ENCODE measurements at places on chromosomes 4 and X.
A peak's percentile ranks its signal among the peaks of the same experiment; 100 is the strongest.

DNA sequence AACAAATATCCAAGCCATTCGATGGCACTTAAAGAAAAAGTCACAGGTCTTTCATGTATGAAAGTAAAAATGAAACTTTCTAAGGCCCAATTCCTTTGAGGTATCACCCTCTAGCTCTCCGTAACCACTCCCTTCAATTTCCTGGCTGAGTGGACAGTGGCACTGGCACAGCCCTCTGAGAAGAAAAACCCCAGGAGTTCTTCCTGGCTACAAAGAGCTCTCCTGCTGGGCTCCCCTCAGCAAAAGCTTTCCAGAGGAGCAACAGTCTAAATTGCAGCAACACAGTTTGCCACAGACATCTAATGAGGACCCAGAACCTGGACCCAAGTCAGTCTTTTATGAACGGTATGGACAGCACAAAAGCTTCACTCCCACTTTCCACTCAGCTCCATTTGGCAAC lies 71.8 kb downstream of the FUNDC1 start:
- DNase-seq = no peak

DNA sequence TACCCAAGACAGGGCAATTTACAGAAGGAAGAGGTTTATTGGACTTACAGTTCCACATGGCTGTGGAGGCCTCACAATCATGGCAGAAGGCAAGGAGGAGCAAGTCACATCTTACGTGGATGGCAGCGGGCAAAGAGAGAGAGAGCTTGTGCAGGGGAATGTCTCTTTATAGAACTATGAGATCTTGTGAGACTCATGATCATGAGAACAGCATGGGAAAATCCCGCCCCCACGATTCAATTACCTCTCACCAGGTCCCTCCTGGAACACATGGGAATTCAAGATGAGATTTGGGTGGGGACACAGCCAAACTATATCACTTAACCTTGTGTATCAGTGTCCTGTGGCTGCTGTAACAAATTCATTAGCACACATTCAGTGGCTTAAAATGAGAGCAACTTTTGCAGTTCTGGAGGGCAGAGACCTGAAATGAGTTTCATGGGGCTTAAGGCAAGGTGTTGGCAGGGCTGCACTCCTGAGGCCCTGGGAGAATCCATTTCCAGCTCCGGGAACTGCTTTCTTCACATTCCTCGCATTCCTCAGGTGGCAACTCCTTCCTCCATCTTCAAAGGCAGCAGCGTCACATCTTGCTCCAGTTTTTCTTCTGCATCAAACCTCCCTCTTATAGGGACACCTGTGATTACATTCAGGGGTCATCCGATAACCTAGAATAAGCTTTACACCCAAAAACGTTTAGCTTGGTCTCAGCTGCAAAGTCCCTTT lies 22.3 kb upstream of the NSG1 start:
- DNase-seq = peak; percentile 73

DNA sequence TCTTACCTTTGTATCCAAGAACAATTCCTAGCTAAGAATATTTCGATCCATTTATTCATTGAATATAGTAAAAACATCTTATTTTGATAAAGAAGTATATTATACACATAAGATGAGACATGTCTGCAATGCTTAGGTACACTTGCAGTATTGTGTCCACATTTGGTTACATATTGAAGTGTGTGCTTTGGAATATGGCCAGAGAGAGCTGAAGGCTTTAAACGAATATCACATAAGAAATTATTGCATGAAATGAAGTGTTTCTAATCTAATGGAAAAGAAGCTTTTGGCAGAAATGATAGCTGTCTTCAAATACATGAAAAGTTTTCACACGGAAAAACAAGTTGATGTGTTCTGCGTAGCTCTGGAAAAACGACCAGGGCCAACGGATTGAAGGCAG lies 516.1 kb upstream of the ZFP42 start:
- DNase-seq = no peak

- peak; percentile 90 for DNase-seq
Observed at GRCh38 chr4:151957153-151957552, 196.3 kb upstream of the GATB start.

DNA sequence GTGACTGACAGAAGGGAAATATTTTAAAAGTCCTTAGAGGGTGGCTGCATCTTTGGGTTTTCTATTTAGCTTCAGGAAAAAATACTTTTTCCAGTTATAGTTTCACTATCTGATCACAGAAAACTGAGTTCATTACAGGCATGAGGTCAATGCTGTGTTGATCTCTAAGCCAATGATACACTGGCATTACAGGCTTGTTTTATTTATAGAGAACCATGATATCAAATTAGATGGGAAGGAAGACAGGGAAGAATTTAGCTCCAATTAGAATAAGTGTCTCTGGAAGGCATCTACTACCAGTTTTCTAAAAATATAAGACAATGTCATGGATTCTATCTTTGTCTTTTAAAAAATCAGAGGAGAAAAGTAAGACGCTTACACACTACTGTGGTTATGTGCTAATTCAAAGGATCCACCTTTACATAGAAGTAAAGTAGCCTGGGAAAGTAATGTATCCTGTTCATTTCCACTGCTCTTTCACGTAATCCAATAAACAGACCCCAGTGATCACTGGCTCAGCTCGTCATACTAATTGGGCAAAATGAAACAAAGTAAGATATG lies 344.5 kb upstream of the PPARGC1A start:
- no peak for DNase-seq

GRCh38 chr4:96558466-96558865 lies 718.6 kb downstream of the PDHA2 start:
- no peak for DNase-seq

DNA sequence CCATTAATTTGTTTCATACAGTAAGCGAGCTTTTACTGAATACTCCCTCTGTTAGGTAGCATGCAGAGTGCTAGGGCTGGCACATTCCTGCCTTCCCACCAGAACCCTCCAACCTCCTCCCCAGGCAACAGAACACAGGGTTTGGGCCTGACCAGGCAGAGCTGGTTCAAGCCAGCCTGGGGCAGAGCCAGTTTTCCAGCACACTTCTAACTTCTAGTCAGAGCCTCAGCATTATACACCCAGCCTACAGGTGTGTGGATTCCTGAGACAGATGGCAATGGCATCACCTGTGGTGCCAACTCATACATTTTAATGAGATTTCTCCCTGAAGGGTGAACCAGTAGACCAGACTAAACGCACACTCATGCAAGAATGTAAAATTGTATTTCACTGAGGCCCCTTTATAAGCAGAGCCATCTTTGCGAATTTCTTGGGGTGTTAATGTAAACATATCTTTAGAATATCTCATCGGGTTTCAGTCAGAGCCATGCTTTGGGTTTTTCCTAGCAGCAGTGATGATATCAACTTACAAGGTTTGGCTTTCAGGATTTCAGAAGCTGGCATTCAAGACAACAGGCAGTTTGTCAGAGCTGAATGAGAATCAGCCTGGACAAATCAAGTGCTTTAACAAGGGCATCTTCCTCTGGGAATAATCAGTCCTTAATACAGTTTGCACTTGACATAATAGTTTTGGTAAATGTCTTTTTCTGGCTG lies 92.0 kb downstream of the GATB start:
- no peak for DNase-seq

DNA sequence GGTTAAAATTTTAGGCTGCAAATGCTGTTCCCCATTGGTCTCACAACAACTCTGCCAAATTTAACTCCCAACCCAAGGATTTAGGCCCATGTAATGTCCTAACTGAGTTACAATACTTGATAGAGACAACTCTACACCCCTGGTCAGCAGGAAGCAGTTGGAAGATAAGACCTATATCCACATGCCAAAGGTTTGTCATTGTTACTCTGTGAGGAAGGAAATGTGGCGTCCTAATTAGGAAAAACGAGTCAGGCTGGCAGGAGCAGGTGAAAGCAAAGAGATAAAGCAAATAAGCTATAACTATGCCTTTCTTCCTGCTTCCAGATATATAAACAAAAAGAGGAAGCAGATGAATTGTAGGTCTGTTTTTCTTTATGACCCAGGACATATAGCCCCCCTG lies 69.1 kb downstream of the SPIN4 start:
- no peak for DNase-seq

- DNase-seq = no peak
Observed at GRCh38 chrX:29082558-29082957, 495.3 kb downstream of the IL1RAPL1 start.

DNA sequence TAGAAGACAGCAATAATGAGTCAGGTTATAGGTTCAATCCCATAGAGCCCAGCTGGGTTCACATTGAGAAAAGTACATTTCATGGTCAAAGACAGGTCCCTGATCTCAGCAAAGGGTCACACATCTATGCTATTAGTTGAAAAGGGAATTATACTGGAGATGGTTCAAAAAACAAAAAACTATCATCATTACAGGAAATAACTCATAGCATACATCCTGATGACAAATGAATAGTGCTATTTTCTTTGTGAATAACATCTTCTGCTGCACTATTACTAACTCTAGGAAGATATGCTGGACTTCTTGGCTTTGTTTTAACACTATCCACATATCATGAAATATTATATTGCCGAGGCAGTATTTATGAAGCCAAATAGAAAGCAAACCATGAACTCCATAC lies 202.5 kb upstream of the MAB21L2 start:
- no peak for DNase-seq

GRCh38 chr4:147480891-147481576 lies at the start of gene EDNRA:
TSS of gene EDNRA (plus strand) at chr4:147481097. CDS start at chr4:147485682, 4,585 bp downstream.
- DNase-seq = peak; percentile 84

DNA sequence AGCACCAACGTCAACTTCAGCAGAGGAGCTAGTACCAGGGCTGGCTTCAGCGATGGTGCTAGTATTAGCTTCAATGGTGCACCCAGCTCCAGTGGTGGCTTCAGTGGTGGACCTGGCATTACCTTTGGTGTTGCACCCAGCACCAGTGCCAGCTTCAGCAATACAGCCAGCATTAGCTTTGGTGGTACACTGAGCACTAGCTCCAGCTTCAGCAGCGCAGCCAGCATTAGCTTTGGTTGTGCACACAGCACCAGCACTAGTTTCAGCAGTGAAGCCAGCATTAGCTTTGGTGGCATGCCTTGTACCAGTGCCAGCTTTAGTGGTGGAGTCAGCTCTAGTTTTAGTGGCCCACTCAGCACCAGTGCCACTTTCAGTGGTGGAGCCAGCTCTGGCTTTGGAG lies 8.3 kb downstream of the TRO start:
- no peak for DNase-seq

DNA sequence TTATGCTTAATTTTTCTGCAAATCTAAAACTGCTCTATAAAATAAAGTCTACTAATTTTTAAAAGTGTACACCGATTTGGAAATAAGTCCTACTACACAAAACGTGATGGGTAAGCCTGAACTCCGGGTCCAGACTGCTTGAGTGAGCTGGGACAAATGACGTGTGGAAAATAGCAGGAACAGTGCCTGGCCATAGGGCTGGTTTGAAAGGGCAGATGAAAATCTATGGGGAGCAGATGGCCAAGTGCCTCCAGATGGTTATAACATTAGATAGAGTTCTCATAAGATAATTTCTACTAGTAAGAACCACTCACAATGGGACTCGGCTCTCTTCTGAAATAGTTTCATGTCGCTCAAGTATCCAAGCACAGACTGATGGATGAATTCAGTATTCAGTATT lies 52.5 kb downstream of the F11 start:
- no peak for DNase-seq

- no peak for DNase-seq
Observed at GRCh38 chr4:76197031-76197743, 16.4 kb downstream of the SCARB2 start.

DNA sequence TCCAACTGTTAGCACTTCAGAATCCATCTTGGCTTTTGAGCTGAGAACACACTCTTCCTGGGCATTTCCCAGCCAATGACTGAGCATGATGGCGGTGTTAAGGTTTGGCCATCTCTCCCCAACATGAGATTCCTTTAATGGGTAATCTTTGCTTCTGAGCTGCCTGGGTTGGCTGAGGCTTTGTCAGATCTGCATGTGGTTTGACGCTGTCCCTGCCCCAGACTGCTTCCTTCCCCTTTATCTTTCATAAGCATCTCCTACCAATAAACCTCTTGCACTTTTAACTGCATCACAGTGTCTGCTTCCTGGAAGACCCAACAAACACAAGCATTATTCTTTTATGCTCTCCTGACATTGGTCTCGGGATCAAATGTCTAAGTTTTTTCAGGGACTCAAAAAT lies 31.5 kb upstream of the DIPK2B start:
- no peak for DNase-seq

GRCh38 chrX:110060846-110061537 lies 58.1 kb downstream of the TMEM164 start:
- DNase-seq = no peak

DNA sequence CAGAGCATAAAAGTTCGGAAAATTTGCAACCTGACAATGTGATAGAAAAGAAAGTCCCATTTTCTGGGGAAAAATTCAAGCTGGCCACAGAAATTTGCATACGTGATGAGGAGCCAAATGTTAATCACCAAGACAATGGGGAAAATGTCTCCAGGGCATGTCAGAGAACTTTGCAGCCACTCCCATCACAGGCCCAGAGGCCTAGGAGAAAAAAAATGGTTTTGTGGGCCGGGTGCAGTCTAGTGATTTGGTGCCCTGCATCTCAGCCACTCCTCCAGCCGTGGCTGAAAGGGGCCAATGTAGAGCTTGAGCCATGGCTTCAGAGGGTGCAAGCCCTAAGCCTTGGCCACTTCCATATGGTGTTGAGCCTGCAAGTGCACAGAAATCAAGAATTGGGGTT lies 71.2 kb downstream of the CHRNA9 start:
- DNase-seq = no peak

- DNase-seq = peak; percentile 30
Observed at GRCh38 chr4:2083116-2083825, 24.1 kb downstream of the NAT8L start.

GRCh38 chr4:11214281-11214680 lies 214.4 kb downstream of the HS3ST1 start:
- no peak for DNase-seq

DNA sequence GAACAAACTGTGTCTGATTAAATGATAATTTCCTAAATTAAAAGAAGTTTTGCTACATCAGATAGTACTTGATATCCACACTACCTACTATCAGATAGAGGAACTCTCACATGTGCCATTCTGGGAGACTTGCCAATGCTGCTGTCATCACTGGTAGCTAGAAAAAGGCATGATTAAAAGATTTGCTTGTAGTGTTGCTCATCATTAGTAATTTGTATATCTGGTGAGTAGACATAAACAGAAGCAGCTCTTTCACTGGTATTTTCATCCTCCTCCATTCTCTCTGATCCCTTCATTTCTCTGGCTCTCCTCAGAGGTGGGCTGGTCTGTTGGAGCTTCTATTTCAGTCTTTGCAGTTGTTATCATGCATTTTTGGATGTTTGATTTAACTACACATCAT lies 56.0 kb downstream of the SPRY1 start:
- no peak for DNase-seq

GRCh38 chr4:154743683-154744340 lies at the start of gene LRAT:
TSS of gene LRAT (plus strand) at chr4:154744000. CDS start at chr4:154744327, 327 bp downstream.
- peak; percentile 95 for DNase-seq

DNA sequence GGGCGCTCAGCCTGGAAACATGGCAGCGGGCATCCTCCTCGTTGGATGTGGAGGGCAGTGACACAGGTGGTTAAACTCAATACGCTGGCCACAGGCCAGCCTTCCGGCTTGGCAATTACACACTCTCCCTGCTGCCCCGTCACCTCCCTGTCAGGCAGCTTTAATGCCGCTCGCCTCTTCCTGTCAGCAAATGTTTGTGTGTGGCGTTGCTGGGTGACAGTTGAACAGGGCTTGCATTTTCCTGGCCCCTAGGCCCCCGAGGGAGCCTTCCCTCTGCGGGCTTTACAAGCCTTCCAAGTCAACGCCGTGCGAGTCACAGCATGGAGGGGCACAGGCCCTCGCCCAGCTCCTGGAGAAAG lies 620.0 kb downstream of the BCOR start:
- DNase-seq = no peak

GRCh38 chr4:88573995-88574394 lies 18.3 kb upstream of the HERC3 start:
- peak; percentile 68 for DNase-seq
